ENCODE measurements at places on chromosomes 3 and 15. TPM values are rescaled to one million over a fixed set of nuclear protein-coding genes. Genes with fewer than 3 reads are reported as not detected.

DNA sequence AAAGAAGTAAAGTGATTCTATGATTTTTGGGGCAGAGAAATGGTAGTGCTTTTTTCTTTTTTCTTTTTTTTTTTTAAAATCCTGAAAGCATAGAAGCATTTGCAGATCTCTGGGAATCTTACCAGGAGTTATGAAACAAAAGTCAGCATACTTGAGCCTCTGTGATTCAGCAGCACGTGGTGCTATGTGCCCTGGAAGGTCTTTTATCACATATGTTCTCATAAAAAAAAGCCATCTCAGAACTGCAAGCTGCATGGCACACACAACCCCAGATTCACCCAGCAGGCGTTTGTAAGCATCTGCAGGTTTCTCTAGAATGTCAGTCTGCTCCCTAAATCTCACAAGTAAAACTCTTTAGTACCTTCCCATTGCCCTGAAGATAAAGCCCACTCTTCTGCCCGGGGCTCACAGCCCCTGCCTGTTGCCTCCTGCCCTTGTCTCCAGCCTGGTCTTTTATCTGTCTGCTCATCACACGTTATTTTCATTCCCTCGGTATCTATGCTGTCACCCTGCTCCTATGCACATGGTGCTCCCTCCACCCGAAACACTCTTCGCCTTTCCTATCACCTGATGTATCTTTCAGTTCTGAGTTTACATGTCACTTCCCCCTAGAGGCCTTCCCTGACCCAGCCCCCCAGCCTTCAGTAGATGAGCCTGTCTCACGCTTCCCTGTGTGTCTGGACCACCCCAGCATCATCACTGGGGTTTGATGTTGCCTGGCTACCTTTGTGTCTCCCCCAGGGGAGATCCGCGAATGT, 72.4 kb downstream of the CHDH start:
- no peak for DNase-seq

DNA sequence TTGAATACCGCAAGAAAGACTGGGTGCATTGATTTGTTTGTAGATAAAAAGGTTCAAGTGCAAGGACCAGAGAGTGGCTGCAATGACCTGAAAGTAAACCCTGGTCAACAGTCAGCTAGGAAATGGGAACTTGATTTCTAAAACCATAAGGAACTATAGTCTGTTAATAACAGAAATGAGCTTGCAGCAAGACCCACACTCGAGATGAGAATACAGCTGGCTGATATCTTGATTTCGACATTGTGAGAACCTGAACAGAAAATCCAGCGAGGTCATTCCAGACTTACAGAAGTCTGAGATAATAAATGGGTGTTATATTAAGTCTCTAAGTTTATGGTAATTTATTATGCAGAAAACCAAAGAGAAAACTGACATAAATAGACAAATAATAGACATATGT, 177.3 kb downstream of the NFKBIZ start:
- no peak for DNase-seq

DNA sequence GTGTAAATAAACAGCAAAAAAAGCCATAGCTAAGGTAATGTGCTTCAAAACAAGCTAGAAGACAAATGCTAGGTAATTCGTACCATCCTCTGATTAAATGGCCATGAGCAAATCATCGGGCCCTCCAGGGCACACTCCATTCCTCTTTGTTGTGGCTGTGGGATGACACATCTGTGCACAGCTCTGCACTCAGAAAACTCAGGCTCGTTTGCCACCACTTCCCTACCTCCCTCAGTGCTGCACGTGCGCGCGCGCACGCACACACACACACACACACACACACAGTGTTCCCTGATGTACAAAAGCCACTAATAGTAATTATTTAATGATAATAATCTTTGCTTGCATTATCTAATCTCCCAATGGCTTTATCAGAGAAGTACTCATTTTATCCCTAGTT, 336.6 kb downstream of the FEZF2 start:
- DNase-seq, result no peak

DNA sequence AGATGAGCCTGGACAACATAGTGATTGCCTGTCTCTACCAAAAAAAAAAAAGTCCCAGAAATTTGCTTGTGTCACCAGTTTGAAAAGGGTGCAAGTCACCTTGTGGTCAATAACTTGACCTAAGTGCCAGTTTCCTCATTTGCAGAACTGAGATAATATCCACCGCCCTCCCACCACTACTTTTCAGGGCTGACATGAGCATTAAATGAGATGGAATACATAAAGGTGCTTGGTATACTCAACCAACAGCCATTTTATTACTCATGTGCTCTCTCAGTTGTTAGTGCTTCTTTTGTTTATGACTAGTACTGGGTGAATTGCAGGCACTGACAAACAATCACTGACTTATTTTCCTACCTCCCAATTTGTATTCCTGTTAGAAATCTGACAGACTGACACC, 340.5 kb upstream of the SATB1 start:
- no peak for DNase-seq

GRCh38 chr15:62392376-62392775, 227.3 kb upstream of the C2CD4B start:
- DNase-seq, result peak; percentile 51

GRCh38 chr3:69687641-69688040, 51.6 kb upstream of the MITF start:
- DNase-seq, result no peak

The GOLGA6B gene
- polyA plus RNA-seq, result not detected

The PML gene
- 19.6 TPM for polyA plus RNA-seq
